ENCODE measurements at places on chromosomes 1 and 21.
A peak's percentile ranks its signal among the peaks of the same experiment; 100 is the strongest.

GRCh38 chr1:57494530-57495079 lies 70.7 kb upstream of the DAB1 start:
- no peak for DNase-seq

DNA sequence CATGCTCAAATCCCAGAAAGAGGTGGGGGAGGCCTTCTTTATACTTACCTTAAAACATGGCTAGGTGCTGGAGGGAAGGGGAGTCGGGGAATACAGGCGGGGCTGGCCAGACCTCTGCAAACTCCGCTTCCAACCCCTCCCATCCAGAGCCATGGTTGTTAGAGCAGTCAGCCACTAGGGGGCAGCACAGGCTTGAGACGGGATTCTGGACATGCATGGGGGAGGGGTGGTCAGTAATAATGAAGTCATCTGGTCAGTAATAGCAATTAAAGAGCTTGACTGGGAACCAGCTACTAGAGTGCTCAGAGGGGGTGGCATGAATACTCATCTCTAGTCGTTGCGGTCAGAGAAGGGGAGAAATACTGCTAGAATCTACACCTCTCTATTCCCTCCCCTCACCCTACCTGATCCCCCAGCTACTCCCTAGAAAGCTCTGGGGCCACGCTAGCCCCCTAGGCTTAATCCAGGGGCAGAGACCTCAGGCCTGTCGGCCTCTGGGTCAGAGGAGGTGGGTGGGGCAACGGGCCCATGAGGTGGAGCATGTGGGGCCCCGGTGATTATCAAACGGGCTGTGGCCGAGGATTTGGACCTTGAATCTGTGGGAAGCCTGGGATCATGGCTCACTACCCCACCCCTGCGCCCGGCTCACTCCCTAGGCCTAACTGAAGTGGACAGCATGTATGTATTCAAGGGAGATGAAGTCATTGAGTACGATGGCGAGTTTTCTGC lies 2.9 kb downstream of the CASQ1 start:
- DNase-seq = peak; percentile 80

GRCh38 chr1:62438163-62438562 lies 1.3 kb downstream of the USP1 start:
- DNase-seq = no peak

- DNase-seq = peak; percentile 48
These were observed 28.2 kb downstream of the TCEANC2 start for GRCh38 chr1:54081306-54082270.

DNA sequence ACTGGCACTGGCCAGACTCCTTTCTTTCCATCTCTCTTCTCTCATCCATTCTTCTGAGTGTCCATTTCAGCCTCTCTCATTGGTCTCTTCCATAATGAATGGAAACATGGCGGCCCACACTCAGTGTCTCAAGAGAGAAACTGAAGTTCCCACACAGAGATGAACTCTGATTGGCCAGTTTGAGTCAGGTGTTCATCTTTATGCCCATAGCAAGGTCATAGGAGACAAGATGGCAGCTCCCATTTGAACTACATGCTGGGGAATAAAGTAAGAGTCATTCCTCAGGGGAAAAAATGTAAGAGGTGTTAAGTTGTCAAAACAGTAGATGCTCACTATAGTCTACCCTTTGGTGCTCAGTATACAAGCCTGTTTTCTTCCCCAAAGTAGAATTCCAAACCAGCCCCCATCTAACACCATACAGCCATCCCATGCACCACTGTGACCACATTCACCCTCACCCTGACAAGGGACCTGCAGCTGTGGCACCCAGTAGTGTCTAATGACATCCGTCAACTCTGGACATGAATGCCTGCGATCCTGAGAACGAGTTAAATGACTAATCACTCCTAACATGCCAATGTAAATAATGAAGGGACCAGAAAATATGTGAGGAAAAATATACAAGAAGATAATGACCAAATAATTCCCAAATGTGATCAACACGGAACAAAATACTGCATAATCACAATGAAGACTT lies 12.4 kb downstream of the CDA start:
- DNase-seq = no peak

DNA sequence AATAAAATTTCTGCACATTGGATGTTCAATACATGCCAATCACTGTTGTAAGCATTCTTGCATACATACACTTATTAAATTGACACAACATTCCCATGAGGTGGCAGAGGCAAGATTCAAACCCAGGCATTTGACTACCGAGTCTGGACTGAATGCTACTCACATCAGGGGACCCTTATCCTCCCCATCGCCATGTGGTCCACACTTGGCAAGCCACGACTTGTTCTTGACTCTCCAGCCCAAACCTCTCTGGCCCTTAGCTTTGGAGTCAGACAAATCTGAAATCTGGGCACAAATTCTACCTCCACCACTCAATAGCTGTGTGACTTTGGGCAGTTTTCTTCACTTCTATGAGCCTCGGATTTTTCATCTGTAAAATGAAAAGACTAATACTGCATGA lies 57.1 kb downstream of the NMNAT2 start:
- DNase-seq = no peak

DNA sequence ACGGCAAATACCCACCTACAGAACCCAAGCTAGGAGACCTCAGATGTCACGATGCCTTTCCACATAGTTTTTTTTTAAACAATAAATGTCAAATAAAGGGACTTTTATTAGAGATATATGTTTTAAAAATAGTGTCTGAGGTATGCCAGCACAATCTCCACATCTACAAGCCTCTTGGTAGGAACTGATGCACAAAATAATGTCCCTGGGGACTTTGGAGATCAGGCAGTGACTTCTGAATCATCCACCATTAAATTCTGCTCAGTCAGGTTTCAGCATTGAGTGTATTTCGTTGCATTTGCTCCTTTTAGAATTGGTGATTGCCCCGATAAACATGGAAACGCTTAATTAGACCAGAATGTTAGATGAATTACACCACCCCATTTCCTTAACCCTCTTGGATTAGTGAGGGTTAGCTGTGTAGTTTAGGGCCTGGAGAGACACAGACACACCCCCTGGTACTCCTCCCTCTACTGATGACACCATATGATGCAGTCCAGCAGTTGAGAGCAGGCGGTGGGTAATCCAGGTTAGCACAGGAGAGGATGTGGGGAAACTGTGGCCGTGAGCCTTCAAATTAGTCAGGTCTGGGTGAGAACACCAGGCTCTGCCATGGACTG lies 33.6 kb downstream of the LGR6 start:
- no peak for DNase-seq

- no peak for DNase-seq
These were observed 47.1 kb downstream of the KANK4 start for GRCh38 chr1:62271948-62272728.

- no peak for DNase-seq
These were observed 65.1 kb upstream of the DUSP10 start for GRCh38 chr1:221806984-221807383.

DNA sequence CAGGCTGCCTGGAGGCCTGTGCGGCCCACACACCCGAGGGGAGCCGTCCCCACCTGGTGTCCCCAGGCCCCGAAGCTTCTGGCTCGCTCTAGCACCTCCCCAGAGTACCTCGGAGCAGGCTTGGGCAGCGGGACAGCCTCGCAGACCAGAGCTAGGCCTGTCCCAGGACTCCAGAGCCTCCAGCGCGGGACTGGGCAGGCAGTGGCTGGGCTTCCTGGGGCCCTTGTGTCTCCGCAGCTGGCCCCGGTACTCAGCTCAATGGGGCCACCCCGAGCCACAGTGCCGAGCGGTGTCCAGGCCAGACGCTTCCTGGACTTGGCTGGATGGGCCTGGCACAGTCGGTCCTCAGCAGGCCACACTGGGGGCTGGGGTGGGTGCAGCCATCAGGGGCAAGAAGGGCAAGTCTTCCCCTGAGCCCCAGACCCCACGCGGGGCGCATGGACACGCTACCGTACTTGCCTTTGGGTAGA lies 4.9 kb downstream of the SCNN1D start:
- no peak for DNase-seq

DNA sequence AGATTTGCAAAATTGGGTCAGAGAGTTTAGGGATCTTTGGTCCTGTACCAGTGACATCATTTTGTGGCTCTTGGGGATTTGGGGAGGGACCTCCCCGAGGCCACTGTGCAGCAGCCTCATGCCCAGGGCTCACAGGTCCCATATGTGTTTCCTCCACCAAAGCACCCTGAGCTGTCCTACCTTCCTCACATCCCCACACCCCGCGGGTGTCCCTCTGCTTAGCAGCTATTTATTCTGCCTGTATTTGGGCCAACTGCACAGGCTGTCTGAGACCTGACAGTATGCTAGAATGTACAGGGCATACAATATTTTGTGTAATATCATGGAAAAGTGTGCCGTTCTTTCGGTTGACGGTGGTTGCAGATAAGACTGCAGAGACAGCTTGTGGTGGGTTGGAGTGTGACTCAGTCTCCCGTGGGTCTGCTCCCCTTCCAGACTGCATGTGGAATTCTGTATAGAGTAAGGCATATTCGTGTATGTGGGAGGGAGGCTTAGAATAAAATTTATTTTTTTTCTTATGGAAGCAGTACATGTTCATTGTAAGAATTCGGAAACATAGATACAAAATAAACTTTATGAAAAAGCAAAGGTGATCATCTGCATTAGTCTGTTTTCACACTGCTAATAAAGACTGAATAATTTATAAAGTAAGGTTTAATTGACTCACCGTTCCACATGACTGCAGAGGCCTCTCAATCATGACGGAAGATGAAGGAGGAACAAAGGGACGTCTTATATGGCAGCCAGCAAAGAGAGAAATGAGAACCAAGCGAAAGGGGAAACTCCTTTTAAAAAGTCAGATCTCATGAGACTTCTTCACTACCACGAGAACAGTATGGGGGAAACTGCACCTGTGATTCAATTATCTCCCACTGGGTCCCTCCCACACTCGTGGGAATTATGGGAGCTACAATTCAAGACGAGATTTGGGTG lies 84.4 kb downstream of the ADARB1 start:
- DNase-seq = no peak

- no peak for DNase-seq
These were observed 71.3 kb upstream of the KIAA1614 start for GRCh38 chr1:180841415-180841814.

- DNase-seq = no peak
These were observed 156.0 kb upstream of the RAB4A start for GRCh38 chr1:229114850-229115365.
